ENCODE measurements at places on chromosomes 16 and 17.
A peak's percentile ranks its signal among the peaks of the same experiment; 100 is the strongest.

DNA sequence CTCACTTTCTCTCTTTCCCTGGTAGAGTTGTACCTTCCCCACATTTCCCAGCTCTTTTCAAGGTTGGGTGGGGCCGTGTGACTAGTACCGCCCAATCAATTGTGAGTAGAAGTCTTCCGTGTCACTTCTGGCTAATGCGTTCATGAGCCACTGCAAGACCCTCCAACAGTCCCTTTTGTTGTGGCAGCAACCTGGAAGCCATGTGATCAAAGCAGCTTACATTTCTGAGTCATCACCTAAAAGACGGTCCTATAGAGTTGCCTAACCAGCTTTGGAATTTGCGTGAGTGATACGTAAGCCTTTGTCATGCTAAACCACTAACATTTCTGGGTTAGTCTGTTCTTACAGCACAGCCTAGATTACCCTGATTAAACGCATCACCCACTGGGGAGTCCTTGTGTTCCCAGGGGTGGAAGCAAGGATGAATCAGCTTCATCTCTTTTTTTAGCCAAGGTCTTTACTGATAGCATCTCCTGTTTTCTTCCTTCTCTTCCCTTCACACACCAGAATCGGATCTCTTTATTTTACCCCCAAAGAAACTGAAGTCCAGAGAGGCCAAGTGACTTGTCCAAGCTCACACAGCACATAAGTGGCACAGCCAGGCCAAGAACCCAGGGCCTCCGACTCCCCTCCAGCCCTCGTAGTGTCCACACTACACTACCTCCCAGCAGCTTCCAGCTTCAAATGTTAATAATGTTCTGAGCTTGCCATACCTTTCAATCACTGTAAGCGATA lies 366.3 kb upstream of the XYLT1 start:
- DNase-seq = no peak

DNA sequence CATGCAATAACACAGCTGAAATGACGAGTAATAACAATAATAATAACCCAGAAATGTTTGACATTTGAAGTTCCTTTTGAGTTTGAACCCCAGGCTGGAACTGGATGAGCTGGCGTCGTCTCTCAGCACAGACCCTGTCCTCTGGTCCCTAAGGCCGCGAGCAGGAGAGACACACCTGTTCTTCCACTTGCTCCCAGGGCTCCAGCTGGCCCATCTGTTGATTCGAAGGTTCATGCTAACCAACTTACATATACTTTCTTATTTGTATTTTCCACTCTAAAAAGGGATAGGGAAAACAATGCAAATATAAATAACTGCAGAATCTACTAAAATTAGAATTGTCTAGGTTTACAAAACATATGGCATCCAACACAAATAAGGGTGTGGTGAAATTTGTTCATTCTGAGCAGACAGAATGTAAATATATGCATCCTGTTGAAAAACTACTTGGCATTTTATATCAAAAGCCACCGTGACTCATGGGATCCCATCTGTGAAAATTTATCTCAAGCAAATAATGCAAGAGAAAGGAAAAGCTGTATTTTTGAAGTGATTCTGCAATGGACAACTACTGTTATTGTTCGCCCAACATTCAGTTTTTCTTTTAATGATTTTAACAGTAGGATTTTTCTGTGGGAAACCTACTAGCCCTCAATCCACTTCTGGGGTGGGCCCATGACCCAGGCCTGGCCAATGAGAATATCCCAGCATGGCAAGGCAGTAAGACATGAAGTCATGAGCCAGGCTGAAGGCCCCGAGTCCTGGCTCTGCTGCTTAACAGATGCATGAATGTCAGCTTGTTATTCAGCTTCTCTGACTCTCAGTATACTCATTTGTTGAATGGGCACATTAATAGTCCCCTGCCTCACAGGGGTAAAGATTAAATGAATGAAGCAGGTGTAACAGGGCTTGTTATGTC lies 13.2 kb upstream of the RGS9 start:
- no peak for DNase-seq

GRCh38 chr17:59699786-59700185 lies 7.4 kb downstream of the PTRH2 start:
- no peak for DNase-seq

GRCh38 chr16:58500430-58501241 lies 693 bp downstream of the NDRG4 start:
- no peak for DNase-seq

- DNase-seq = no peak
Measured at GRCh38 chr17:83005639-83006038, 73.8 kb upstream of the METRNL start.

GRCh38 chr17:49498029-49498615 lies 3.0 kb downstream of the NGFR start:
- DNase-seq = no peak

- no peak for DNase-seq
Measured at GRCh38 chr16:23356941-23357340, 54.8 kb downstream of the SCNN1B start.

- DNase-seq = peak; percentile 85
Measured at GRCh38 chr17:49496183-49496866, 1.2 kb downstream of the NGFR start.

- DNase-seq = no peak
Measured at GRCh38 chr16:48860341-48860740, 250.4 kb upstream of the N4BP1 start.

DNA sequence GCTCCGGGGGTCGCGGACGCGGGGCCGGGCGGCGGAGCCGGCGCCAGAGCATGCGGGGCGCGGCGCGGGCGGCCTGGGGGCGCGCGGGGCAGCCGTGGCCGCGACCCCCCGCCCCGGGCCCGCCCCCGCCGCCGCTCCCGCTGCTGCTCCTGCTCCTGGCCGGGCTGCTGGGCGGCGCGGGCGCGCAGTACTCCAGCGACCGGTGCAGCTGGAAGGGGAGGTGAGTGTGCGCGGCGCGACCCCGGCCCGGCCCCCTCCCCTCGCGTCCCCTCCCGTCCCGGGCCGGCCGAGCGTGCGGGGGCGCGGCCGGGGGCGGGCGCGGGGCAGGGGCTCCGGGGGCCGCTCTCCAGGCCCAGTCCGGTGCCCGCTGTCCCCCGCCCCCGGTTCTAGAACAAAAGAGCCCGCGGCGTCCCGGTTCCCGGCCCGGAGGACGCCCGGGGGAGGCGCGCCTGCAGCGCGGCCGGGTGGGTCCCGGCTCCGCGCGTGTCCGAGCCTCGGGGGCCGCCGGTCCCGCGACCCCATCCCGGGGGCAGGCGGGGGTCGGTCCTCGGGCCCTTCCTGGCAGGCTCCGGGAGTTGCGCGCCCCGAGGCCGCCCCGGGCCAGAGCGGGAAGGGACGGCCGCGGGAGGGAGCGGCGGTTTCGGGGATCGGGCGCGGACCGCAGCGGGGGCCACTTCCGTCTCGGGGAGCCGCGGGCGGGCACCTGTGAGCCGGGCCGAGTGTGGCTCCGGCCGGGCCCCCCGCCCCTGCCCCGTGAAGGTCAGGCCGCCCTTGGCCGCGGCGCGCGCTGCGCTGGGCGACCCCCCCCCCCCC lies 563 bp downstream of the METRNL start:
- no peak for DNase-seq

DNA sequence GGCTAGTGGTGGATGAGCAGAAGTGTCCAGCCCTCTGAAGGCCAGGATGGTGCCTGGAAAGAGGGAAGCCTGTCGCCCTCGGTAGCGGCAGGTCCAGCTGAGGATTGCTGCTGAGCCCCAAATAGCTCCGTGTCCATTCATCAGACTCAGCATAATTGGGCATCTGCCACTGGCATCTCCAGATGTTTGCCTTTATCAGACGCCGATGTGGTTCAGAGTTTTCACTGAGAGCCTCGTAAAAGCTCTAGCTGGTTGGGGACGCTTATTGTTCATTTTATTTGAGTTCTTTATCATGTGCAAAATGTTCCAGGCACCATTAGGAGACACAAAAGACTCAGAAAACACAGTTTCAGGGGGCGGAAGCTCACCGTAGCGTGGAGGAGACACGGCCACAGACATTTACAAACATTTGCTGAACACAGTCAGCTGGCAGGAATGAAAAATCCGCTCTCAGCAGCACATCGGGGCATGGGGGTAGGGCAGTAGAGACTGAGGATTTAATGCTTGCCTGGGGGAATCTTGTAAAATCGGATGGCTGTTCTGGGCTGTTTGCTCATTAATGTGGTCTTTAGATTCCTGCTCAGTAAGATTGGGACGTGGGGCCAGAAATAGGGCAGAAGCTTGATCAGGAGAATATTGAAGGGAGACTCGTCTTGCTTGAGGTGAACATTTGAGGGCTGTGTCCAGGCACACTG lies 41.7 kb downstream of the SMPD3 start:
- DNase-seq = no peak

- no peak for DNase-seq
Measured at GRCh38 chr16:27465483-27465879, 63.5 kb downstream of the IL21R start.

GRCh38 chr16:66894948-66895688 lies 14.8 kb downstream of the PDP2 start:
- peak; percentile 50 for DNase-seq

All from stimulated activated CD4-positive, alpha-beta T cell treated with anti-CD3 and anti-CD28 coated beads, Interleukin-4, amount 100 ng/mL, for 48 hours (primary cell).